ENCODE measurements at places on chromosomes 11 and 22.

DNA sequence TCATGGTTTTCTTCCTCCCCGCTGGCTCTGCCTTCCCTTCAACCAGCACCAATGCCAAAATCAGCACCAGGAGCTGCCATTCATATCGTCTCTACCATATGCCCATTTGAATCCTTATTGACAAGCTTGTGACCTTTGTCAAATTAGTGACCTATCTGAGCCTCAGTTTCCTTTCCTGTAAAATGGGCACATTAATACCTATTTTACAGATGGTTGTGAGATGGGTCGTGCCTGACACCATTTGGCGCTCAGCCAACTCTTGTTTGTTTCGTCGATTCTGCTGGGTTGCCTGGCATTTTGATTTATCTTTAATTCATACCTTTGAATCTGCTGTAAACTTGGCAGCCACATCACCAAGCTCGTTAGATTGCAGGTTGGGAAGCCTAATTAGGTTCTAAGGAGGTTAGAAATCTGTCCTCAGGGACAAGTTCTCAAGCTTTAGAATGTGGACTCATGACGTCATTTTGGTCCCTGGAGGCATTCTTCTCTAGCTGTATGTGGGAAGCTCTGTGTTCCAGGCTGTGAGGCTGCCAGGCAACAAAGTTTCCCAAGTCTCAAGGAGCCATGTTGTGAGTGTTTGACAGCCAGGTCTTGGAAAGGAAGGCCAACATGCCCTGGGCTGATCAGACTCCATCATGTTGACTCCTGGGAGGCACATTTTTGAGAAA is 61.0 kb downstream of the RPS6KA4 start:
- DNase-seq = peak; percentile 43

GRCh38 chr11:3796346-3796745 is 1.0 kb downstream of the NUP98 start:
- DNase-seq = no peak

- DNase-seq = peak; percentile 35
Observed at GRCh38 chr11:103055221-103055890, 36.6 kb downstream of the DCUN1D5 start.

DNA sequence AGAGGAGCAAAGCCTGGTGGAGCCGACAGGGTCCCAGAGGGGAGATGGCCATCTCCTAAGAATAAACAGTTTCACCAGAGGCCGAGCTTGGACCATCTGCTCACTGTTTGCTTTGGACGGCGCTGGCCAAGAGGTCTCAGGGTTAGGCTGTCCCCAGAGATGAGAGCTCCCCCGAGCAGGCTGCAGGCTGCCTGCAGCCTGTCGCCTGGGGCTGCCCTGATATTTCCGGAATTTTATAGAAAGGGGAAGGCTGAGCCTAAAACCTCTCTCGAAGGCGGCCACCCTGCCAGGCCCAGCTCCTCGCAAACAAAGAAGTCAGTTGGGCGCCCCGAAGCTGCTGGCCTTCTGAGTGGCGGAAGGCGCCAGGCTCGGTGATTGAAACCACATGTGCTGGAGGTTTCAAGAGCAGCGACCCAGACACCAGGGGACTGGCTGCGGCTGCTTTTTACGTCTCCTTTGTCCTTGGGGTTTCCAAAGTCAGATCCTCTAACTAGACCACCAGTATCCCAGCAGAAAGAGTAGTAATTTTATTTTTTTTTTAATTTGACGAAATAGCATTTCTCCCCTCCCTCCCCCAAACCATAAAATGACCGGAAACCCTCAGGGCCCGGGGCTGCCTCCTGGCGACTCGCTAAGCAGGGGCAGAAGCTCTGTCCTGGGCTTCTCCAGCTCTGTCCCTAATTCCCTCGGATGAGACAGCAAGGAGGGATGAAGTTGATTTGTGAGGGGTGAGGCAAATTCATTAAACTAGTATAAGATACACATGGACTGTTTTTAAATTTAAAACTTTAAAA is 57.4 kb downstream of the CLMP start:
- DNase-seq = peak; percentile 98

GRCh38 chr11:73072935-73073481 is 69.1 kb downstream of the FCHSD2 start:
- peak; percentile 11 for DNase-seq

DNA sequence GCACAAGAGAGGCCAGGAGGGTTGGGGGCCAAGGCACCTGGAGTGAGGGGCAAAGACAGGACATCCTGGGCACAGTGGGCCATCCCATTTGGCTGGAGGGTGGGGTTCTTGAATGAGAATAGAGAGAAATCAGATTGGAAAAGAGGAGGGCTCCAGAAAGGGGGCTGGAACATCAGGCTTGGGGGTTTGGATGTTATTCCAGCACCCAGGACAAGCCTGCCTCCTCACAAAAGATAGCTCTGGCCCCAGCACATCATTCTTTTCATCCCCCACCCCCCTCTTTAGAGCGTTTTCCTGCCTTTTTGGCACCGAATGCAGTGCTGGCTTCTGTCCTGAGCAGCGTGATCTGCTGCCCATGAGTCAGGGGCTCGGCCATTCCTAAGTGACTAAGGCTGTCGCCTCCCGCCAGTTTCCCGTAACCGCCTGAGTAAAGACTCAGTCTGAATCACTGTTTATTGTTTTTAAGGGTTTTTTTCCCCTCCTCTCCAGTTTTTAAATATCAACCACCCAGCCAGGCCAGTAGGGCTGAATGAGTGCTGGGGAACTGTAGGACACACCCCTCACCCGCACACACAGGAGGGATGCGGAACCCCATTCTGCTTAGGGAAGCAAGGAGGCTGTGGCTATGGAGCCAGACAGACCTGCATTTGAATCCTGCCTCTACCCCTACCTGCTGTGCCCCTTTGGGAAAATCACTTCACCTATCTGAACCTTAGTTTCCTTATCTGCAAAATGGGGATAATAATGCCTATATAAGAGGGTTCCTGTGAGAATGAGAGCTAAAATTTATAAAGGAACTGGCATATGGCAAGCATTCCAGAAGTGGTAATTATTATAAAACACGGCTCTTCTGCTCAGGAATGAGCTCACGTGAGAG is 32.4 kb upstream of the NAV2 start:
- DNase-seq = peak; percentile 94

GRCh38 chr11:12441231-12441861 is 64.0 kb downstream of the PARVA start:
- DNase-seq = peak; percentile 67

DNA sequence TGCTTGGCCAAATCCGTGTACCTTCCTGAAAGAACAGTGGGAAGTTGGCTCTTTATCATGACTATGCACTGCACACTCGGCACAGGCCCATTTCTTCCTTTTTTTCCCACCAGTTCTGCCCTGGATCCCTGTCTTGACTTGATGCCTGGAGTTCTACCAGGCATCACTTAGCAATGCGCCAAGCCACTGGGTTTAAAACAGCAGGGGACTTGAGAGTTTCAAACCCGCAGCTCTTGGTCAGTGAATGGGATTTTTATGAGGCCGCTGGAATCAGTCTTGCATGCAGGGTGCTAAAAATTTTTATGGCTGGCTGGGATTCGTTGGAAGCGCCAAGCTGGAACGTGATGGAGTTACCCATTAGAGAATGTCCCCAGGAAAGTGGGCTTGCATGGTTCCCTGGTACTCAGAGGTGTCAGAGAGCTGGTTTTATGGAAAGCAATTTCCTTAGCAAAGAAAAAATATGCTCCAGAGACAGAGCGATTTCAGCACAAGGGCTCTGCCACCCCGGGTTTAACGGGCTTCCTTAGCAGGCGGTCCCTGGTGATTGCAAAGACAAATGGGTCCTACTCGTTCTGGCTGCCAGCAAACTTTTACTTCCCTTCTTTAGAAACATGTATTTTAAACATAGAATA is 432.9 kb downstream of the TENM4 start:
- no peak for DNase-seq

DNA sequence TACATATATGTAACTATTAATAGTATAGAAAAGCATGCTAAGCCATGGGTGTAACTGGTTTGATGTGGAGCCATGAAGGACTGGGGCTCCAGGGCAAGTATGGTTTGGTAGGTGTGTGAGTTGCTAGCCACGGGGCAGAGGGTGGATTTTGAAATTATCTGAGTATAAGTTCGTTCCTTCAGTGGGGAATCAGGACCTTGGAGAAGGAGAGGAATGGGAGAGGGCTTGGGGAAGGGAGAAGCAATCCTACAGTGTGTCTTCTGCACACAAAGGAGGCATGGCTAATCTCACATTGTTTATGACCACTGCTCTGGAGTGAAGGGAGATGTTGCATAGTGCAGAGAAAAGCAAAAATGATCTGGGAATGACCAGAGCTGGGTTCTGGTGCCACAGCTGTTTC is 127.8 kb upstream of the CADM1 start:
- DNase-seq = no peak

DNA sequence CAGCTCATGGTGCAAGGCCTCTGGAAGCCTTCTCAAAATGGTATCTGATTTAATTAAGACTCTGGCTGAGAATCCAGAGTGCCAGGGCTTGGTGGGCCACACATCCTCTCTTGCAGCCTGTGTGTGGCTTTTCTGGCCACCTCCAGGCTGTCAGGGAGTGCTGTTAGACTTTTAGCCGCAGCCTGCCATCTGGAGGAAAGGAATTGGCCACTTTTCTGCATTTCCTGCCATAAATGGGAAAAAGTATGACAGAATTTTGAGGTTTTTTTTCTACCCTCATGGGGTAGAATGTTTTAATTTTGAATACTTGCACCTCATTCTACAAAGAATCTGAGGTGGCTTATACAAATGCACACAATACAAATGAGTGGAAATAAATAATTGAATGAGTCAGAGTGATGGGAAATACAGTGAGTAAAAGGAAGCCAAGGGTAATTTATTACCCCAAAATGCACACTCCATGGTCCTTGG is 218.4 kb downstream of the ADAMTS15 start:
- peak; percentile 68 for DNase-seq

DNA sequence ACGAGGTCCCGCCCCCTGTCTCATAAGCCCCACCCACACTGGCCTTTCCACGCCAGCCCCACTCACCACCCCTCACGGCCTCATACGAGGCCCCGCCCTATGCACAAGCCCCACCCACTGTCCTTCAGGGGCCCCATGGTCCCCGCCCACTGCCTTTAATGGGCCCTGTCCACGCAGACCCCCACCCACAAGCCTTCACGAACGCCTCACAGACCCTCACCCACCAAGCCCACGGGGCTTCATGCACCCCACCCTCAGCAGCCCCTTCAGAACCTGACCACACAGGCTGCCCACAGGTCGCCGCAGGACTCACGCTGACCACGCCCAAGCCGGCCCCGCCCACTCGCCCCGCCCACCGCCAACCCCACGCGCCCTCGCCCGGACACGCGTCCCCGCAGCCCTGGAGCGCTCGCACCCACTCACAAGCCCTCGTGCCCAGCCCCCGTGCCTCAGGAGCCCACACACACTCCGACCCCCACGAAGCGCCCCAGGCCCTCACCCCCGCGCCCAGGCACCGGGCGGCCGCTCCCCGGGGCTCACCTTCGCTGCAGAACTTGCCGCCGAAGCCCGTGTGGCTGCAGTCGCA is 10.5 kb downstream of the NRXN2 start:
- no peak for DNase-seq

DNA sequence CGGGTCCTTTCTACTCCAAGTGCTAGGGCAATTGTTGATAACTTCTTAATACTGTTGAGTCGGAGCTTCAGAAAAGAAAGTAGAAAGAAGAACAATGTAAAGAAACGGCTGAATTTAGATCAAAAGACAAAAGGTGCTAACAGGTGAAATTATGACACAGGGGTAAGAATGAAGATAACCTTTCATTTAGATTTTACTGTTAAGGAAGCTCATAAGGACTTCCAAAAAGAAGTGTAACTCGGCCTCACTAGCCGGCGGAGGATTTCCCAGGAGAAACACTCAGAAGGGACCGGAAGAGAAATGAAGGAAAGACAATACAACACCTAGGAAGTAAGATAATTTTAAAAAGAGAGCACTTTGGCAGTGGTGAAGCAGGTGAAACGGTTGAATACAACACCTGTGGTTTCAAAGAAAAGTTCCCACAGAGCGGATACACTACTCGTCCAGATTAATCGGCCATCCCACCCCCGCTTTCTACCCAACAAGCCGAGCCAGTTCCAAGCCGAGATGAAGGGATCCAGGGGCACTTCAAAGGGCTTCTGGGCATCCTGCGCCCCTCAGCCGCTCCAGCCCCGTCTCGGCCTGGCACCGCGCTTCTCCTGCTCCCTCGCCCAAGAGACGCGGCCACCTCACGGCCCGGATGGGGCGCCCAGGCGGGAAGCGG is 737 bp downstream of the PPP2R1B start:
- peak; percentile 4 for DNase-seq

DNA sequence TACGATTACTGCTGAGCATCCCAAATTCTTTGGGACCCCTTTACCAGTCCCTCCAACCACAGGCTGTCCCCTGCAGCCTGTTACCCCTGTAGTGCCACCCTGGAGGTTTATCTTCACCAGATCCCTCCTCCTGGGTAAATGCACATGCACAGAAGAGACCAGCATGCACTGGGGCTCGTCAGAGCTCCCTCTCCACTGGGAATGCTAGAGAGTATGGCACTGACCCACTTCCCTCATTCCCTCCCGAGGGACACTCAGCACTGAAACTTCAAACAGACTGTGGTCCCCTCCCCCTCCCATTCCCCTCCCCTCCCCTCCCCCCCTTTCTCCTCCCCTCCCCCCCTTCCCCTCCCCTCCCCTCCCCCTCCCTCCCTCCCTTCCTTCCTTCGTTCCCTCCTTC is 49.1 kb downstream of the C11orf91 start:
- DNase-seq = no peak

- peak; percentile 57 for DNase-seq
Observed at GRCh38 chr11:62108971-62109404, 14.8 kb upstream of the INCENP start.

GRCh38 chr11:62103986-62104385 is 19.8 kb upstream of the INCENP start:
- no peak for DNase-seq

All from RPMI7951 (cell line).